ENCODE measurements at places on chromosomes 7 and 10. TPM values are rescaled to one million over a fixed set of nuclear protein-coding genes. Genes with fewer than 3 reads are reported as not detected.

LIPM gene
- not detected for total RNA-seq

DNA sequence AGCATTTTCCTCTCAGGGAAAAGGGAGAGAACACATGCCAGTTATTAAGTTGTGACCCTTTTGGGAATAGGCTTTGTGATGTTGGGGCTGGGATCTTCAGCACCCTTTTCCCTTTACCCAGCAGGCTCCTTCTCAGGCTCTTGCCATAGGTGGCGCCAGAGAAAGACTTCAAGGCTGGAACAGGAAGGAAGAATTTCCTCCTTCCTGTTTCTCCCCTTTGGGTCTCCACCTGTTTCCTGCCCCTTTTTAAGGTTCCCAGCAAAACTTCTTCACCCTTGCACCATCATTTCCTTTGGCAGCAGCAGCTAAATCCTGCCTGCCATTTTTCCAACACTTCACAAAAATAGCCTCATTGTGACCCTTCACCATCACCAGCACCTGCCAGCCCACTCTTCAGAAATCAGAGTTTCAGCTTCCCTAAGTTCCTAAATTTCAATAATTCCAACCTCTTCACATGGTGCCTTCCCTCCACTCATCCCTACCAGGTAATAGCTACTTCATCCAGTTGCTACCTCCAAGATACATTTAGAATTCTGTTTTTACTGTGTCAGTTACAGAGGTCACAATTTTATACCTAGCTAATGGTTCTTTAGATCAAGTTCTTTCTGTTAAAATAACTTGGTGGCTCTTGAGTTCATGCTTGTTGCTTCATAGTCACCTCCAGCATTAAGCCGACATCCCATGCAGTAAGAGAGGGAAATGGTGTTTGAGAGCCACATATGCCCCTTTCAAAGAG is 22.4 kb upstream of the FOXK1 start:
- peak; percentile 10 for DNase-seq

- DNase-seq = no peak
Measured at GRCh38 chr10:62456611-62457101, 82.5 kb downstream of the ZNF365 start.

GRCh38 chr10:43689618-43689954 is 40.9 kb upstream of the ZNF32 start:
- DNase-seq = peak; percentile 22

FAM25A gene
- not detected for total RNA-seq

- no peak for DNase-seq
Measured at GRCh38 chr7:50589364-50589763, 24.2 kb upstream of the DDC start.

GRCh38 chr10:7281429-7281828 is 129.4 kb downstream of the SFMBT2 start:
- no peak for DNase-seq

DNA sequence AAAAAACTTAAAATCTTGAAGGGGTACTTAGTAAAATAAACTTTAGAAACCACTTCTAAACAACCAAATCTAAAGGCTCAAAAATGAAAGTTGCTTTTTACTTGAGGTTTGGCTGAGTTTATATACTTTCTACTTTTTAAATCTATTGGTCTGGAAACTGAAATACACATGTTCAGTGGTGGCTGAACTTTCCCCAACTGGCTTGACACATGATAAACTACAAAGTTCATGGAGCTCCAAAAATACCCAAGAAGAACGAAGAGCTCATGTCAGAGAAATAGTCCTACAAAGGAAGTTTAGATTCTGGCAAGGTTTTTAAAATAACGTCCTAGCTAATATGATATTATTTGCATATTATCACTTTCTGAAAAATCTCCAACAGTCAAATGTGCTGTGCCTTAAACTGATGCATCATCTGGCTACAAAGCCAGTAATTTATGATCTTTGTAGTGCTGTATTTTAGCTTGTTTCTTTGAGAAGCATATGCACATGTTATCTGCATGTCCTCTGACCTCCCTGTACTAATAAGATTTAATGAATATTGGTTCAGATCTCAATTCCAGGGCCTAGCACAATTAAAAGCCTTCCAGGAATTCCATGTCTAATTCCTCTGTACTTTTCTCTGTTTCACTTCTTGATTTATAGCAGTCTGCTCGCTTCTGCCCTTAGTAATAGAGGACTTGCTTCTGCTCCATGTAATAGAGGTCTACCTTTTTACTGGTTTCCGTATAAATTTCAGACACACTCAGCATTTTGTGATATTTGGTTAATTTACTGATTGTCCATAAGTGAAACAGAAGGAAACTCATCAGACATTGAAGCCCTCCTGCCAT is 28.2 kb downstream of the SEMA3C start:
- DNase-seq = no peak

RAB19 gene
- total RNA-seq = 6.9 TPM

DNA sequence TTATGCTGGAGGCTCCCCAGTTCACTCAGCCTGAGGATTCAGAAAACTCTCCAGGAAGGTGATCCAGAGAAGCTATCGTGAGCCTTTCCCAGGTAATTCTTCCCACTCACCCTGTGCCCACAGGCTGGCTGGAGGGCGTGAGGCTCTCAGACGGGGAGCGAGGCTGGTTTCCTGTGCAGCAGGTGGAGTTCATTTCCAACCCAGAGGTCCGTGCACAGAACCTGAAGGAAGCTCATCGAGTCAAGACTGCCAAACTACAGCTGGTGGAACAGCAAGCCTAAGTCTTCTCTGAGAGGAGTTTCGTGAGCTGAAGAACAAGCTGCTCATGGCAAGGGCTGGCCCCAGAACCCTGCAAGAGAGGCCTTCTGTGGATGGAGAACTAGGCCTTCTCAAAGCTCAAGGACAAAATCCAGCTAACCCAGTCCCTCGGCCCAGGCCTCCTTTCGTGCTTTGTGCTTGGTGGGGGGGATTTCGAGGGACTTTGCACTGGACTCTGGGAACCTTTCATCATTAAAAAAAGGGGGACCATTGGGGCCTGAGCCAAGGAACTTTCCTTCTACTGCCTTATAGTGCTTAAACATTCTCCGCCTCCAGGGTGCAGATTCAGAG is 23.6 kb downstream of the NOBOX start:
- DNase-seq = no peak

WNT16 gene
- total RNA-seq = not detected

DNA sequence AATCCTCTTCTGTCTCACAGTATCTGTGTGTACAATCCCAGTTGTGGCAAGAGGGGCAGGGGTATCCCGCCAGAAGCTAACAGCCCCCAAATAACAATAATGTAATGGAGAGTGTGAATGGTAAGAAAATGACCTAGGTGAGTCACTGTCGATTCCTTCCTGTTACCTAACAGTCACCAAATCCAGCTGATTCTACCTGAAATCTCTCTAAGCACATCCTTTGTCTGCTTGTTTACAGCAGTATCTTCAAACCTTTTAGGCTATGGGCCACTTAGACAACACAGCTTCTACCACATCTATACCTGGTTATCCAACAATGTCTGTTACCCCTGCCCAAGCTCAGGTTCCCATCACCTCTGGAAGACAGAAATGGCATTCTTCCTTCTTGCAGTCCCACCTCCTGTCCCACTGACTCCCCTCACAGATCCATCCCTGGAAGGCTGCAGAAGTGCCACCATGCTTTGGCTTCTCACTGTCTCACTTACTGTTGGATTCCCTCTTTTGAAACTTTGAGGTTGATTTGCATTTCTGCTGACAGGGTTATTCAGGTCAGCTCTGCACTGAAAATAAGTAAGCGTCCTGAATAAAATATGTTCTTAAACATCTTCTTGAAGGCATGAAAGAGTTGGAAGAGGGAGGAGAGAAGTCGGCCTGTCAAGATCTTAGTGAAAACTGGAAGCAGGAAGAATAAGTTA is 13.1 kb downstream of the PIP4K2A start:
- DNase-seq = no peak

DNA sequence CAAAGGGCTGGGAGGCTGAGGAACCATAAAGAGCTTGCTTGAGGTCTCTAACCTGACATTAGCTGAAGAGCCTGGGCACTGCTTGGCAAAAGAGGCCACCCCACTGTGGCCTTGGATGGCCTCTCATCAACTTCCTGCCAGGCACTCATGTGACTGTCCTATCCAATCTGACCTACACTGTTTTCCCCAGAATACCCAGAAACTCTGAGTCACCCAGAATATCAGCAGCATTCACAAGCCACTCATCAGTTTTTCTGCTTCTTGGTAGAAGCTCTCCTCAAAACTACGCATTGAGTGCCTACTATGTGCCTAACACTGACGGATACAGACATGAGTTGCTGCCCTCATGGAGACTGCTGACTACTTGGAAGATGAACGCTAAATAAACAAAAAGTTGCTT is 4.1 kb upstream of the NT5C2 start:
- DNase-seq = no peak

DNA sequence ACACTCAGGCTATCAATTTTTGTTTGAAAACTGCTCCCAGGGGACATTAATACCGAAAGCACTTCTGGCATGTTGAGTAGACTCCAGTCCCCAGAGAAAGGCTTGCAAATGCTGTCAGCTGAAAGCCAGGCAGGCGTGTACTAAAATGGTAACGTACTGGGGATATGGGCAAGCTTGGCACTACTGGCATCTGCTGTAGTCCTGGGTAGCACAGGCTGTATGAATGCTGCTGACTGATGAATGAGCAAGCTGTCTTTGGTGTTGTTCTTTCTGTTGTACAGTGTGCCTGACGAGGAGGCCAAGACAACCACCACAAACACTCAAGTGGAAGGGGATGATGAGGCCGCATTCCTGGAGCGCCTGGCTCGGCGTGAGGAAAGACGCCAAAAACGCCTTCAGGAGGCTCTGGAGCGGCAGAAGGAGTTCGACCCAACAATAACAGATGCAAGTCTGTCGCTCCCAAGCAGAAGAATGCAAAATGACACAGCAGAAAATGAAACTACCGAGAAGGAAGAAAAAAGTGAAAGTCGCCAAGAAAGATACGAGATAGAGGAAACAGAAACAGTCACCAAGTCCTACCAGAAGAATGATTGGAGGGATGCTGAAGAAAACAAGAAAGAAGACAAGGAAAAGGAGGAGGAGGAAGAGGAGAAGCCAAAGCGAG is 53.5 kb upstream of the AGBL3 start:
- DNase-seq = no peak

DNA sequence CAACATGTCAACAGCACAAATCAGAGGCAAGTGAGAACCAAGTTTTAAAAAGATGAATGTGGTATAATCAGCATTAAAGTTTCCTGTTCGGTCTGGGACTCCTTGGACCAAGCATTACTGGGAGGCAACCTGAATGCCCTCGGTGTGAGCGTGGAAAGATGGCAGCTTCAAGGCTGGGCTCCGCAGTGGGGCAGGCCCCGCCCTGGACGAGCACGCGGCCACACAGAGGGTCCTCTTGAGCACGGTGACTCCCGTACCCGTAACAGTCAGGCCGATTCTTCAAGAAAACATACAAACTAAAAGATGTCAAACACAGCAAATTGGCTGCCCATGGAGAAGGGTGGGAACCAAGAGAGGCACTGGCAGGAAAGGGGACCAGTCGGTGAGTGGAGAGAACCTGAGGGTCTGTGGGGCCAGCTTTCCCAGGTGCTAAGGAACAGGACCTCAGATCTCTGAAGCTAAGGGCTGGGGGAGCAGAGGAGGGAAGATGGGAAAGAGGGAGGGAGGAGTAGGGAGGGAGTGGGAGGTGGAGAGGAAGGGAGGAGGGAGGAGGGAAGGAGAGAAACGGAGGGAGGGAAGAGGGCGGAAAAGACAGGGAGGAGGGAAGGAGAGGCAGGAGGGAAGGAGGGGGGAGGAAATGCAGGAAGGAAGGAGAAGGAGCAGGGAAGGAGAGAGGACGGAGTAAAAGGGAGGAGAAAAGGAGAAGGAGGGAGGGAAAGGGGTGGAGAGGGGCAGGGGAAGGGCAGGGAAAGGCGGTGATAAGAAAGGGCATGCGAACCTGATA is 71.2 kb upstream of the FAM20C start:
- no peak for DNase-seq

CCL24 gene
- not detected for total RNA-seq

DNA sequence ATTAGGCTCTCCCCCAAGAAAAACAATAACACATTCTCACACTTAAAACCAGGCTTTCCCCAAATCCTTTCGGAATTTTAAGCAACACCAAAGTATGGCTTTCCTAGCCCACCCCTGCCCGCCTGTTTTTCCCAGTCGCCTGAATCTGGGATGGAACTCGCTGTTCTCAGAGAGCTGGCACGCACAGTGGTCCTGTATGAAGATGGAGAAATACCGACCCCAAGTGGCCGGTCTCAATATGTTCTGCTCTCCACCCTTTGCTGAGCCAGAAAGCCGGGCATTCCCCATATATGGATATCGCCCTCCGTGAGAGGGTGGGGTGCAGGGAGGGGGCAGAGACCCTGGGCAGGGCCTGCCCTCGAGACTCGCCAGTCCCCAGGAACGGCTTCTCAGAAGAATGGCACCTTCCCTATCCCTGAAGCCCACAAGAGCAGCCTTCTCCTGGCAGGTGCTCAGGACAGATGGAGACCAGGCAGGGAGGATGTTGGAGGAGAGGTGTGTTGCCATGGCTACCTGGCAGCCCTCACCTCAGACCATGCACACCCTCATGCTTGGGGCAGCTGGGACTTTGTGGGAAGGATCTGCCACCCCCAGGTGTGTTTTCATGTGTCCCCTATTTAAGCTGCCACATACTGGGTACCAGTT is 3.4 kb downstream of the TACR2 start:
- peak; percentile 47 for DNase-seq

DNA sequence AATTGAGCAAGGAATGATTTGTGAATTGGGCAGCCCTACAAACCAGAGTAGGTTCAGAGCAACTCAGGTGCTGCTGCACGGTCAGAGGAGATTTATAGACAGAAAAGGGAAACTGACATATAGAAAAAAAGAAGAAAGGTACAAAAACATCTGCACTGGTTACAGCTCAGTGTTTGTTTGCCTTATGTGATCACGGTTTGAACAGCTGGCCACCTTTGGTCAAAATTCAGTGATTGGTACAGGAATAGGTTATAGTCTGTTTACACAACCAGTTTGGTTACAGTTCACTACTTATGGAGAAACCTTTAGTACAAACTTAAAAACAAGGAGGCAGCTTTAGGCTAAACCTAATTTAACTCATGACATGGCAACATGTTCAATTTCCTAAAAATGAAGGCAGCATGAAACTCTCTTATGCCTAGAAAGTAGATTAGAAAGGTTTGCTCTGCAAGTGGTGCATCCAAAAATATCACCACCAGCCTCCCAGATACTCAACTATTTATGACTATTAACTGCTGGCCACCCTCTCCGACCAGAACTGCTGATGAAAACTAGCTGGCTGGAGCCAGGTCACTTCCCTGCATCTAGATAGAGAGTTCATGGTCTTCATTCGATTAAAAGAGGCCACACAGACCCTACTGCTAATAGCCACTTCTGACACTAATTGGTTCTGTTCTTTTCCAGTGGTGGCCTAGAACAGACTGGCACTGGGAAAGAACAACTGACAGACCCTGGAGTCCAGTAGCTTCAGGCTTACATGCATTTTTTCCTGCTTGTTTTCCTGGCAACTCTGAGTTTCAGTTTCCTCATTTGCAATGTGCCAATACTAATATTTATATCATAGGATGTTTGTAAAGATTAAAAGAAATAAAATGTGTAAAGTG is 548.0 kb downstream of the CCSER2 start:
- DNase-seq = no peak

Data from activated CD4-positive, alpha-beta T cell treated with anti-CD3 and anti-CD28 coated beads, Interleukin-2, amount 10 ng/mL, durations not matched to agents 7 days and 5 days (primary cell).